Fibroblast of villous mesenchyme (primary cell): ENCODE measurements at places on chromosomes 3 and 15. TPM values are rescaled to one million over a fixed set of nuclear protein-coding genes. Genes with fewer than 3 reads are reported as not detected.

GRCh38 chr3:157131861-157132260 lies 28.1 kb downstream of the CCNL1 start:
- no peak for DNase-seq

- DNase-seq: no peak
Measured at GRCh38 chr15:52790941-52791751, 1.0 kb upstream of the ONECUT1 start.

DNA sequence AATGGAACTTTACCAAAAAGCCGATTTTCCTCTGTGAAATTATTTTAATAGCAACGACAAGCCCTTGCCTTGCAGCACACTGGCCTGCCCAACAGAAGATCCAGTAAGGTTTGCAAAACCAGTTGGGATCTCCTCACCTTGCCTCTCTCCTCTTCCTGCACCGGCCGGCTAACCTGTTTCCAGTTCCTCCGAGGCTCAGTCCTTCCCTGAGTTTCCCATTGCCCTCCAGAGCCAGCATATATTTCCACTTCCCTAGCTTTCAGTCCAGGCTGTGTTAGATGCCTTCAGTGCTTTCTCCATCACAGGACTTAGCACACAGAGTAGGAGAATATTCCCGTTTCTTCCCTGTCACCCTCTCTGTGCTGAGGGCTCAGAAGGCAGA lies 60.3 kb downstream of the NOX5 start:
- DNase-seq: no peak

DNA sequence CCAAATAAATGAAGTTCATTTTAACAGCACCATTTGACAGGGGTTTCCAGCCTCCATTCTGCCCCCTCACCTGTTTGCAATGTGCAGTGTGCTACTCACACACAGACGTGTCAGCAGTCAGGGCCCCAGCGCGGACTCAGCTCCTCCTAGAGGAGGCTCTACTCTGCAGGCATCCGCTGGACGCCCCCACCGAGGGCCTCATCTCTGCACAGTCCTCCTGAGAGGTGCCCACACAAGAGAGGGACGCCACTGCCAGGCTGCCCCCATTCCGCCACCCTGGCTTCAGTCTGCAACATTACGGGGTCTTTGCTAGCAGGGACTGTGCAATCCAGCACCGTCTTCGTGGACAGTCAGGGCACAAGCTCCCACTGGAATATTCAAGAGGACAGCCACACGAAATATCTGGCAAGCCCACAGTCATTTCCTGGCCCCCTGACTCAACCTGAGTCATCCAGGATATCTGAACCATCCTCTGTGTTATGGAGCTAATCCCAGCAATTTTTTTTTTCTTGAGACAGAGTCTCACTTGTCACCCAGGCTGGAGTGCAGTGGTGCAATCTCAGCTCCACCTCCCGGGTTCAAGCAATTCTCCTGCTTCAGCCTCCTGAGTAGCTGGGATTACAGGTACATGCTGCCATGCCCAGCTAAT lies 255.0 kb downstream of the OCA2 start:
- peak; percentile 1 for DNase-seq

DNA sequence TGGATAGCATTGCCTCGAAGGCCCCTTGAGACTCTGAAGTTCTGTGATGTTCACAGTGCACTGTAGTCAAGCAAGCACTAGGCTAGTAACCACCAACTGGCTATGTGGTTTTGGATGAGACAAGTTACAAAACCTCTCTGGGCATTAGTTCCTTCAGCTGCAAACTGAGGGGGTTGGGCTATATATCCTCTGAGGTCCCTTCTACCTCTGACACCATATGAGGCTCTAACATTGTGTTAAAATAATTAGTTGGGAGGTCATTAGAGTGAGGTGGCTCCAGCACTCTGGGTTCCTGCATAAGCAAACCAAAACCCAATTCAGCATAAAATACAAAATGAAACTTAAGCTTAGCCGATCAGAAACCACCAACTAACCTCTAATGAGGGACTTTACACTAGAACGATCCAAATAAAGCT lies 209.5 kb upstream of the LRRN1 start:
- DNase-seq: no peak

DNA sequence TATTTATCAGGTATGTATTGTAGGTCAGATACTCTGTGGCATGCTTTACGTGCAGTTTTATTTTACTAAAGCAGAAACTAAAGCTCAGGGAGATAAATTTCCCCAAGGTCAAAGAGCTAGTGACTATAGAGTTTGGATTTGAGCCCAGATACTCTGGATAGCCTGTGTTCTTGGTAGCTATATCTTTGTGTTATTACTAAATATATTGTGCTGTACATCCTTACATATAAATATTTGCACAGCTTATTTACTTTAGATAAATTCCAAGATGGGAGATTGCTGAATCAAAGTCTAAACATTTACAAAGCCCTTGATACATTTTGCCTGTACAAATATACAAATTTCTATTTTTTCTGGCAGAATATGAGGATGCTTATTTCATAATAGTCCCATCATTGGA lies 660.9 kb upstream of the NAALADL2 start:
- peak; percentile 17 for DNase-seq

The HOMER2 gene
- total RNA-seq: 1.3 TPM in 2 replicates

The POLQ gene
- total RNA-seq: 6.4 and 6.9 TPM in 2 replicates

DNA sequence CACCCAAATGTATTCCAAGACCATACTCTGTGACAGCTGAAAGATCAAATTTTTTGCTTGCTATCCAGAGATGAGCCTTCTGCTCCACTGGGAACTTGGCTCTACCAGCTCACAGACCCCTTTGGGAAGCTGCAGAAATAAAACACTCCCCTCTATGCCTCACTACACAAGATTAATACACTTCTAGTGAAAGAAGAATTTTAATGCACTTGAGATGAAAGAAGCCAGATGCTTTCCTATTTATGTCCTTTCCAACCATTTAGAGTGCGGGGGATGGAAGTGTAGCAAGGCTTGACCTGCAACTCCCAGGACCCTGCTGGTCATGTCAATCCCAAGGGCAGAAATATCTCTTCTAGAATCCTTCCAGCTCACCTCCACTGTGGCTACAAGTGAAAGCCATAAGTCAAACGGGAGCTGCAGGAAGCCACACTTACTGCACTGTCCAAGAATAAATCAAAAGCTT lies 34.7 kb downstream of the ANXA2 start:
- peak; percentile 62 for DNase-seq

The MKRN2 gene
- 41.9 and 42.7 TPM in 2 replicates for total RNA-seq

DNA sequence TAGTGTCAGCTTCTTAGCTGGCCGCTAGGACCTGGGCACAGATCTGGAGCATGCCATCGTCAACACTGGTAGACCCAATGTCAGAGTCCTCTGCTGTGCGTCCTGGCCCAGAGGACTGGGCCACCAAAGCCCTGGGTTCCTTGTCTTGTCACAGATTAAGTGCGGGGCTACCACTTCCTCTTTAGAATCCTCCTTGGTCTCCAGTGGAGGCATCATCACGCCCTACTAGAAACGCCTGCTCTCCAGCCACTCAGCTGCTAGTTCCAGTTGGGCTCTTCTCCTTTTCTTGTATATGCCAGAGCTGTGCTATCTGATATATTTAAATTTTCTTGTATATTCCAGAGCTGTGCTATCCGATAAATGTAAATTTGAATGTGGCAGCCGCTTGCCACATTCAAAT lies 11.2 kb downstream of the PPCDC start:
- no peak for DNase-seq

DNA sequence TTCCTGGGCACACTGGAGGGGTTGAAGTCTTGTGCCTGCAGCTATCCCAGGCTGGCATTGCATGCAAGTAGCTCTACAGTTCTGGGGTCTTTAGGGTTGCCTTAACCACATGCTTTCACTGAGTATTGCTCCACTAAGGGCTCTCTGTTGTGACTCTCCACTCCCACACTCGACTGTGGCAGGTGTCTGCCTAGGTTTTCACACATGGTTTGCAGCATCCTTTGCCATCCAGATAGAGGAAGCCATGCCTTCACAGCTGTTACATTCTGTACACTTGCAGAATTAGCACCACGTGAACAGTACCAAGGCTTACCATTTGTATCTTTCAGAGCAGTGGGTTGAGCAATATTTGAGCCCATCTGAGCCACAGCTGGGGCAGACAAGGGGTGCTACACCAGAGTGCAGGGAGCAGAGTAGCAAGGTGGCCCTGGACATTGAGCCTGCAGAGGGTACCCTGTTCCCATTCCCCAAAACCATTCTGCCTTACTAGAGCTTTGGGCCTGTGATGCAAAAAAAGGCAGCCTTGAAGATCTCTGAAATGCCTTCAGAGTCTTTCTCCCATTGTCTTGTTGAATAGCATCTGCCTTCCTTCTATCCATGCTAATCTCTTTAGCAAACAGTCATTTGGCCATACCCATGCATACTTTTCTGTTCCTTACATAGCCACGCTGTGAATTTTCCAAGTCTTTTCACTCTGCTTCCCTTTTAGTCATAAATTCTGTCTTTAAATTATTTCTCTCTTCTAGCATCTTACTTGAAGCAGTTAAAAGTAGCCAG lies 95.2 kb upstream of the PLCL2 start:
- no peak for DNase-seq

DNA sequence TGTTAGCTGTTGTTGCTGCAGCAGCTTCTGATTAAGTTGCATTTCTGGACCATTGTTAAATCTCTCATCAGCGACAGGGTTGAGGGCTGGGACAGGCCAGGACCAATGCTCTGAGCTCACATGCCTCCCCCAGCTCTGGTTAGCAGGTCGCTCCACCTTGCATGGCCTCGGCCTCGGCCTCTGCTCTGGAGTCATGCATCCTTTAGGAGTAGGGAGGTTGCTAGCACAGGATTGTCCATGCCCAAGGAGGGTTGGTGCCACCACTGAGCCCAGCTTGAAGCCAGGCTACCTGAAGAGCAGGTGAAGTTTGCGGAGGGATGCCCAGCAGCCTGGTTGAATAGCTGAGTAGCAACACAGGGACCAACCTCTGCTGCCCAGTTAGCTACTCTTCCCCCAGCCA lies 11.2 kb upstream of the CPNE9 start:
- no peak for DNase-seq

- no peak for DNase-seq
Measured at GRCh38 chr3:137349557-137350348, 392.0 kb downstream of the IL20RB start.

DNA sequence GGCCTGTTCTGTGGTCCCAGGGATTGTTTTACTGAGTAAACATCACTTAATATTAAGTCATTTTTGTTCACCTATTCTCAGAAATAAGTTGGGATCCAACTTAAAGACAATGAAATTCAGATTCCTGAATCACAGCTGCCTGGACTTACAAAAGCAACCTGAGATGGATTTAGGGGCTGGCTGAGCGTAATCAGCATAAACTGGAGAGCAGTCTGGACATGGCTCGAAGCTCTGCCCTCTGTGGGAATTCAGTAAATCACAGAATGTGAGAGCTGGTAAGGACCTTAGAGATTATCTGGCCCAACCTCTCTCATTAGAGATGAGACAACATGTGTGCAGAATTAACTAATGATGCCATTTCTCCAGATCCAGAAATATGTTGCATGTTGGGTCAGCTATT lies 23.7 kb downstream of the CCDC80 start:
- no peak for DNase-seq

DNA sequence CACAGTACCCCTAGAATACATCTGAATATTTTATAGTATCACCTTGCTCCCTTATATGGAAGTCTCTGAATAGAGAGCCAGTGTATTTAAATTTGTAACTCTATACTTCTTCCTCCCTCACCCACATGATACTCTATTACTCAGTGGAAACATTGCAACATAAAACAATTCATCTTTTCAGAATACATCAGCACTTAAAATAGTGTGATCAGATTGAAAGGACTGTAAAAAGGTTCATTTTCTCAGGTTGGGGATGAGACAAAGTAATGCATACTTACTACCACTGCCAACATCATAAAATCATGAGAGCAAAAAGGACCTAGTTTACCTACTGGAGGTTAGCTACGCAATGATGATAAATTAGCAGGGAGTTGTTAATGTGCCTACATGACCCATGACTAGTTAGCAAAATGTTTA lies 13.8 kb upstream of the THRB start:
- peak; percentile 63 for DNase-seq

The DBR1 gene
- 12.9 and 16.8 TPM in 2 replicates for total RNA-seq

The ACSBG1 gene
- total RNA-seq: under 0.01 TPM in 1 of 2 replicates, not detected in the other

The WDR5B gene
- 5.2 and 6.9 TPM in 2 replicates for total RNA-seq

GRCh38 chr15:78996894-78997275 lies 52.0 kb upstream of the CTSH start:
- peak; percentile 59 for DNase-seq
